ENCODE measurements at places on chromosomes 12 and 14.

GRCh38 chr12:103768467-103769123 lies 72.4 kb downstream of the NT5DC3 start:
- no peak for DNase-seq

DNA sequence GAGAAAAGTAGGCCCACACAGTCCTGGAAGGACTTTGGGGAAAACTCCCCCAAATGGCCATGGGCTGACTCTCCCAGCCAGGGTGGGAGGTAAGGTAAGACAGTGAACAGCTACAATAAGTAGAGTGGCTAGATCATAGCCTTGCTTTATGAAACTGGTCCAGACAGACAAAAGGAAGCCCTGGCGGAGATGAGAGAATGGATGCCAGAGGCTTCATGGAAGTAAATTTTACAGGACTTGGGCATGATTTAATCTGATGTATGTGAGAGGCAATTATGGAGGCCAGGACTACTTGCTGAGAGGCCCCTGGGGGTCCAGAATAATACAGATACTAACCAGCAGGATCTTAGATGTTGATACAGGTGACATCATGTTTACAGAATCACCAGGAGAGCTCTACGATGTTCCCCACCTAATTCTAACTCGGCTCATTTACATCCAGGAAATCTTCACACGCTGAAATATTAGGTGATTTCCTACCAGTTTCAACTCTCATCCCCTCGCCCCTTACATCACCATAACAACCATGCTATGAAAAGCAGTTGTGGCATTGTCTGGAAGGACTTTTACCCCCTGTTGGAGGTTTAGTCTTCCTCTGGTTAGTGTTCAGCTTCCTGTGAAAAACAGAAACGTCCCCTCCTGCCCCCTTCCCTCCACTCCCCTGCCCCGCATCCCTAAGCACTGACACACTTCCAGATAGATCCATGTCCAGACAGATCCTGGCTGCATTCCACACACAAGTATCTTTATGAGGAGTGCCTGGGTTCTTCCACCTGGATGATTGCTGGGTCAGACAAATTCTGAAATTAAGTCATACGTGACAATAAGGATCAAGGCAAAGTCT lies 39.5 kb upstream of the NT5DC3 start:
- DNase-seq = no peak

GRCh38 chr12:85457016-85457415 lies 177.0 kb downstream of the ALX1 start:
- DNase-seq = no peak

- DNase-seq = no peak
Measured at GRCh38 chr14:81991998-81992397, 458.3 kb upstream of the SEL1L start.

- no peak for DNase-seq
Measured at GRCh38 chr12:62285284-62285683, 25.1 kb downstream of the USP15 start.

DNA sequence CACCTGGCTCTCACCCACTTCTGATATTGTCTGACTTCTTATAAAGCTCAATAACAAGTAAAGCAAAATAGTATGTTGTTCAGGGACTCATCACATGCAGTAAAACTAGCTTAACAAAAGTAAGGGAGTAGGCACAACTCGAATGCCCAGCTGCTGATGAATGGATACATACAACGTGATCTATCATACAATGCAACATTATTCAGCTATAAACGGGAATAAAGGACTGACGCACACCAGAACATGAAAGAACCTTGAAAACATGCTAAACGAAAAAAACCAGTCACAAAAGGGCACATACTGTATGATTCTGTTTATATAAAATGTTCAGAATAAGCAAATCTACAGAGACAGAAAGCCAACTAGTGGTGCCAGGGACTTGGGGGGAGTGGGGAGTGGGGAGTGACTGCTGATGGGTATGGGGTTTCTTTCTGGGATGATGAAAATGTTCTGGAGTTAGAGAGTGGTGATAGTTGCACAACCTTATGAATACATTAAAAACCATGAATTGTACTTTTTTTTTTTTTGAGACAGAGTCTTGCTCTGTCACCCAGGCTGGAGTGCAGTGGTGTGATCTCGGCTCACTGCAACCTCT lies 11.1 kb downstream of the PLBD2 start:
- DNase-seq = no peak
